ENCODE measurements at places on chromosomes 6 and 20.

DNA sequence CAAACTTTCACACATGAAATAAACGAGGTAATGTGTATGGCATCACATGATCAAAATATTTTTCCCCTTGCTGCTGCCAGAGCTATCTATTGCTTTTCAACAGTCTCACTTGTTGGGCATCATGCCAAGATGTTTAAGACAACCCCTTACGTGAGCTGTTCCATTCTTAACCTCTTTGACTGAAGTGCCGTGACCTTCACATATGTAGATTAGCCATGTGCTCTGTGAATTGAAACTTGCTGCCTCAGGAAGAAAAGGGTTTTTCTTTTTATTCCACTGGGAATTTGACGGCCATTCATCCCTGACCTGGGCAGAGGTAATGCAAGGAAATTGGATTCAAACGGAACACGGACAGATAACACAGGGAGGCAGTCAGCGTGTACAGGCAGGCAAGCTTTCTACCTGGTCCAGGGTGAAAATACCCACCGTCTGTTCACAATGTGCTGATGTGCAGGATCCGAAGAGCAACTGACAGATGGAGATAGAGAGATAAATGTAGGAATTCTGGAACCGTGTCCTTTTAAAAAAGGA, 14.2 kb downstream of the ARID1B start:
- DNase-seq = peak; percentile 16

- no peak for DNase-seq
Observed at GRCh38 chr6:140897804-140898573, 1234.7 kb upstream of the GJE1 start.

DNA sequence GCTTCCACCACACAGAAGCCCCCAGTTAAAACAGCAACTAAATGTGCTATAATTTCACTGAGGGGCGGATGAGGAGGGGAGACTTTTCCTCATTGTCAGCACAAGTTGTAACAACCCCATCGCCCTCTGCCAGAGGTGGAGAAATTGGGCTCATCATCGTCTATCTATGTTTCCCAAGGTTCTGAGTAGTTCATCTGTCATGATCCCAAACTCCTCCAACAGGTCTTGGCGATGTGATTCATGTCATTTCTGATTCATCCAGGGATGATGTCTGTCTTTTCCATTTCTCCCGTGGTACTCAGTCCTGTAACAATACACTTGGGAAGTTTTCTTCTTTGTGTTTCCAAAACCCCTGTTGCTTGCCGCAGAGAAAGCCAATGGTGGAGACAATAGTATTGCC, 51.0 kb downstream of the TFAP2A start:
- DNase-seq = no peak

- no peak for DNase-seq
Observed at GRCh38 chr20:48156951-48157700, 371.8 kb upstream of the SULF2 start.

- no peak for DNase-seq
Observed at GRCh38 chr6:39610221-39610620, 115.0 kb downstream of the KIF6 start.
